HAP-1 (cell line): ENCODE measurements at places on chromosomes 11 and 22.

DNA sequence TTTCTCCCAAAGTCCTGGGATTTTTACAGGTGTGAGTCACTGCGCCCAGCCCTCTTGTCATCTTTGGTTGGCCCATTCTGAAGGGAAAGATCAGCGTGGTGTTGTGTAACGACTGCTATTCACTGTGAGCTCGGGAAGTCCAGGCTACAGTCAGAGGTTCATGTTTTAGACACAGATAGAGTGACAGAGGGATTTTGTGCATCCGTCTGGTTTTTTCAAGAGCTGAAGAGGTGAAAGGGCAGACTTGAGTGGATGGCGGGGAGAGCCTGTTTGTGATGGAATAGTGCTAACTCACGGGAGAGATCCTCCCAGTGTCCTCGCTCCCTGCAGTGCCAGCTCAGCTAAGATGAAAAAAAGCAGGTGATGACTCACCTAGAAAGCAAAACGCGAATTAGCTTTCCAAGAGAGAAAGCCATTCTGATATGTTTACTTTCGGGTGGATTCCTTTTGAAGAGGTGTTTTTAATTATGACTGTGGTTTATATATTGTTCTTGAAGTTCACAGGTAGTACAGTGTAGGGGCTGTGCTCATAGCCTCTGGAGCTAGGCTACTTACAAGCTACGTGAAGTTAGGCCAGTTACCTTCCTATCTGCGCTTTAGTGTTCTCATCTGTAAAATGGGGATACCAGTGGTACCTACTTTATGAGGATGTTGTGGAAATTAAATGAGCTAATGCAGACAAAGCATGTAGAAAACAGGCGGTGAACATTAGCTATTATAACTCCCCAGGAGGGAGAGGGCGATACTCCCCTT is 67.2 kb downstream of the C11orf91 start:
- DNase-seq: no peak

GRCh38 chr11:94149431-94150017 is 20.9 kb downstream of the PANX1 start:
- DNase-seq: no peak

DNA sequence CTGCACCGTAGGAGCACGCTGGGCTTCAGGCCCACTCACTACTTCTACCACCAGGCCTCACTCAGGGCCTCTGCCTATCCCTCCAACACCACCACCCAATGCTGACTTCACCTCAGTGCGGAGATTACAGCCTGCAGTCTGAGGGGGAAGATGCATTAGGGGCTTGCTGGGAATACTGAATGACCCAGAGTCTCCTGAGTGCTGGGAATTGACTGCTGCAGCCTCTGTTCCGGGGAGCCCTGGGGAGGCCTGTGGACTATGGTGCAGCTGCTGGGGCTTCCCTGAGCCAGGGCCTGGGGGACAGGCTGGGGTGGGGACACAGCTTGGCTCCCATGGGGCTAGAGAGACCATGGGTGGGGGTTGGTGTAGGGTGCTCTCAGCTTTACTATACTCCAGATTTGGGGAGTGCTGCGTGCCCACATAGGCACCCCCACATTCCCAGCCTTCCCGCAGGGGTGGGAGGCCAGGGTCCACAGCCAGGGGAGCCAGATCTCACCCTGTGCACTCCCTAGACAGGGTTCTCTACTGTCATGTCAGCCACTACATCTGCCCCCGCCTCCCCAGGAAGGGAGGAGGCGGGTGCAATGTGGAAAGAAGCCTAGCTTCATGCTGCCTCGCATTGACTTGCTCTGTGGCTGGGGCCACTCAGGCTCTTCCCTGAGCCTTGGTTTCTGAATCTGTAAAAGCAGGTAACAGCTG is 44.4 kb downstream of the GDPD5 start:
- DNase-seq: no peak

- DNase-seq: no peak
These were observed 15.6 kb downstream of the ARFGAP3 start for GRCh38 chr22:42841444-42841843.

DNA sequence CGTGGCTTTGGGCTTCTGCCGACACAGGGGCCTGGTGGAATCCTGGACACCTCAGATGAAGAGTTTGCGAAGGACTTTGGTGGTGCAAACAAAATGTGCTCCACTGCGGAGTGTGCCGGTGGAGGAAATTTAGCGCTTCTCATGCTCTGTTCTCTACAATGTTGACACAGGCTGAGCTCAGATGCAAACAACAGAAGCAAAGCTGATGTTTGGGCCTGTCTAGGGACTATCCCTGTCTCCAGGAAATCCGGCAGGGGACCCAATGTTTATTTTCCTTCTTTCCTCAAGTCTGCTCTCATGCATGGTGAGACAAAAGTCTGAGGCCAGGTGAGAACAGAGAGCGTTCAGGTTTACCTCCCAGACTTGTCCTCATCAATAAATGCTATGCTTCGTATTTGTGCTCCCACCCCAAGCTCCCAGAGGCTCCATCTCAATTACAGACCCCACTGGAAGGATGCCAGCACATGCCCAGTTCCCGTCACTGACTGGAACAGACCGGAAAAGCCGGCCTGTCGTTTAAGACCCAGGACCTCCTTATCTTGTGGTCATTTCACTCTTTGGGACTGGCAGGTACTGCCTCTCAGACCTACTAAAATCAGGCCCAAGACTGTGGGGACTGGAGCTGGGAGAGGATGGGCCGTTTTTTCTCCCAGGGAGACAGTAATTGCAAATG is 105.7 kb upstream of the B3GAT1 start:
- DNase-seq: no peak

GRCh38 chr11:106288057-106288456 is 210.6 kb downstream of the AASDHPPT start:
- no peak for DNase-seq

- no peak for DNase-seq
These were observed 6.4 kb downstream of the PPIL2 start for GRCh38 chr22:21672107-21672629.

- no peak for DNase-seq
These were observed 3.9 kb downstream of the MFNG start for GRCh38 chr22:37482244-37482643.

GRCh38 chr11:69167130-69167915 is 11.6 kb downstream of the SMIM38 start:
- DNase-seq: no peak

DNA sequence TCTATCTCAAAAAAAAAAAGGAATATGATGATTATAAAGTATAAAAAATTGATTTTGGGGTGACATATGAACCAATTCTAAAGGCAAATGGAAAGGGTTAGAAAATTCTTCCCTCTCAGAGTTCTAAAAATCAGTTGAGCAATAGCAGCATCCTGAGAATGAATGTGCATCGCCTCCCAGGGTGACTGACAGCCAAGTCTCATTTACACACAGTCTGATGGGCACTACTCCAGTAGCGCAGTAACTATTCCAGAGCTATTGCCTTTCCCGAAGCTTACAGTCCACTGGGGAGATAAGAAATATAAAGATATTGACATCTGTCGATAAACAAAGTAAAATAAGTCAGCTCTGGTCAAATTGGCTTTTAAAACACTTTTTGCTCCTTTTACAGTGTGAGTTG is 32.3 kb upstream of the SORL1 start:
- no peak for DNase-seq

- DNase-seq: no peak
These were observed 9.9 kb upstream of the CELSR1 start for GRCh38 chr22:46547179-46547882.

GRCh38 chr11:101567071-101567470 is 16.7 kb downstream of the TRPC6 start:
- peak; percentile 63 for DNase-seq

GRCh38 chr11:114802878-114803277 is 124.6 kb downstream of the NXPE2 start:
- no peak for DNase-seq

DNA sequence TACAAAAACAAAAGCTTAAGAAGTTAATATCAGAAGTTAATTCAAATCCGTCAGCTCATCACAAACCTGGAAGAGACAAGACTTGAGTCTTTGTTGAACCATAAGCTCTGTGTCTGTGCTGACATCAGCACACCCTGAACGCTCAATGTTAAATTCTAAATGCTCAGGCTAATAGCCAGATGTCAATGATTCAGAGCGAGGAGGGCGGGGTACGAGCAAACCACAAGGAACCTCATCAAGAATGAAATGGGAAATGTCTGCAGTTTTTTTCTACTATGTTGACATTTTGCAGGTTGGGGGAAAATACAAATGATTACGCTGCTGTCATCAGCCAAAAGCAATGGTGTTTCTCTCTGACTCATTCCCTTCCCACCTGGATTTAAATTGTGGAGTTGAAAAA is 1057.2 kb downstream of the NTM start:
- DNase-seq: no peak

DNA sequence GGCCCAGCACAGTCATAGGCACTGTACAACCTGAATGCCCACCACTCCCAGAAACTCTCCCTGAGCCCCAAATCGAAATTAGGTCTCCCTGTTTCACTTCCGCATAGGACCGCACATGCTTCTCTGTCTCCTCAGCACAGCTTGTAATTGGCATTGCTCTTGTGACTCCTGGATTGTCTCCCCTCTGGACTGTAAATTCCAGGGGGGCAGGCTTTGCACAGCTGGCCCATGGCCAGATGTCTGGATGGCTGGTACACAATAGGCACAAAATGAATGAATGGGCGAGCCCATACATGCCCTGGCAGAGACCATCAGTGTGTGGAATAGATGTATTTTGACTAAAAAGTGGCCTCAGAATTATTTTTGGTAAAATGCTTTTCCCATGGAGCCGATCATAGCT is 63.3 kb upstream of the PHF21B start:
- DNase-seq: no peak

DNA sequence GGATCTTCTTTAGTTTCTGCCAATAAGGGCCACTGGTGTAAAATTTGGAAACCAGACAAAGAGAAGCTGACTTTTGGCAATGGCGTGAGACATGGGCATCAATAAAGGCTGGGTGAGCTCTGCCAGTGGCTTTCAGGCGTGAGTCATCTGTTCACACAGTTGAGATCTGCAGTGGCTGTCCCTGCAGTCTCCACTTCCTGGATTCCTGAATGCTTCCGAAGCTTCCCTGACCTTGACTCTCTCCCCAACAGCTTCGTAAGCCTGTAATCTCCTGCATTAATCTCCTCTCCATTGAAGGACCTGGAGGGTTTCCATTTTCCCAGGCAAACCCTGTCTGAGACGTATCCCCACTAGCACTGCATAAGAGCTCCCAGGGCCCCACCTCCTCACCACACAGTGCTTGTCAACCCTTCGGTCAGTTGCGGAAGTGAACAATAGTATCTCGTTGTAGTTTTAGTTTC is 574.7 kb downstream of the TBC1D22A start:
- DNase-seq: no peak

- no peak for DNase-seq
These were observed 67.1 kb downstream of the NAV2 start for GRCh38 chr11:19779740-19780139.

DNA sequence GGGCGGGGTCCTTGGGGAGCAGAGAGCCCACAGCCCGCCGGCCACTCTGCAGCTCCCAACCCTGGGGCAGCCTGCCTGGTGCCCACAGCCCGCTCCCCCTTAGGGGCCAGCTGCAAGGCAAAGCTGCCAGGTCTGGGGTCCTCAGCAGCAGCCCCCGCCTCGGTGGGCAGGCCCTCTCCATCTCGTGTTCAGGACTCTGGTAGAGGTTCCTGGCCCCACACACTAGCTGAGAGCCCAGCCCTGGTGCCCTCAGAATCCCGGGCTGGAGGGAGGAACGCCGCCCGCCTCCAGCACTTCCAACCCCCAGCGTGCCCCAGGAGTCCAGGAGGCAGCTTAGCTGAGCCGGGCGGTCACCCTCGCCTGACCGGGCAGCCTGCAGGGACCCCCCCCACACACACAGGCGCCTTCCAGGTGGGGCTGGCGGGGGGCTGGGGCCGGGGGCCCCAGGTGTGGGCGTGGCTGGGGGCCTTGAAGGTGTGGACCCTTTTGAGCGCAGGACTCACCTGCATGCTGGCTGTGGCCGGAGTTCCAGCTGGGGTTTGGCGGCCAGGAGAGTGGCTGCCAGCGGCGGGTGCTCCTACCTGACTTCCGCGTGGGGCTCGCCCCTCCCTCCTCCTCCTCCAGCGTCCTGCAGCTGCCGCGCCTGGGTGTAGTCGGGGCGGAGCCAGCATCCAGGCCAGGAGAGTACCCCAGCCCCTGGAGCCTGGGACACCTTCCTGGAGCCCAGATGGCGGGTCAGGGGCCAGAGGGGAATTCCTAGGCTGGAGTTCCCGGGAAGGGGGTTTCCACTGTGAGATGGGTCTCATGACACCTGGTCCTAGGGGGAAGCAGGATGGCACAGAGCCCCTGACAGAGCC is at the start of gene ANO9:
Gene ANO9 (minus strand): TSS at position 594 of the 857 bp plus-strand sequence. CDS start 85 bp downstream, at position 509.
- DNase-seq: no peak

- DNase-seq: no peak
These were observed 268.6 kb upstream of the CHORDC1 start for GRCh38 chr11:90491466-90491865.

- no peak for DNase-seq
These were observed 19.3 kb downstream of the FEZ1 start for GRCh38 chr11:125476721-125477120.

GRCh38 chr11:77199137-77199745 is 71.2 kb downstream of the MYO7A start:
- no peak for DNase-seq

DNA sequence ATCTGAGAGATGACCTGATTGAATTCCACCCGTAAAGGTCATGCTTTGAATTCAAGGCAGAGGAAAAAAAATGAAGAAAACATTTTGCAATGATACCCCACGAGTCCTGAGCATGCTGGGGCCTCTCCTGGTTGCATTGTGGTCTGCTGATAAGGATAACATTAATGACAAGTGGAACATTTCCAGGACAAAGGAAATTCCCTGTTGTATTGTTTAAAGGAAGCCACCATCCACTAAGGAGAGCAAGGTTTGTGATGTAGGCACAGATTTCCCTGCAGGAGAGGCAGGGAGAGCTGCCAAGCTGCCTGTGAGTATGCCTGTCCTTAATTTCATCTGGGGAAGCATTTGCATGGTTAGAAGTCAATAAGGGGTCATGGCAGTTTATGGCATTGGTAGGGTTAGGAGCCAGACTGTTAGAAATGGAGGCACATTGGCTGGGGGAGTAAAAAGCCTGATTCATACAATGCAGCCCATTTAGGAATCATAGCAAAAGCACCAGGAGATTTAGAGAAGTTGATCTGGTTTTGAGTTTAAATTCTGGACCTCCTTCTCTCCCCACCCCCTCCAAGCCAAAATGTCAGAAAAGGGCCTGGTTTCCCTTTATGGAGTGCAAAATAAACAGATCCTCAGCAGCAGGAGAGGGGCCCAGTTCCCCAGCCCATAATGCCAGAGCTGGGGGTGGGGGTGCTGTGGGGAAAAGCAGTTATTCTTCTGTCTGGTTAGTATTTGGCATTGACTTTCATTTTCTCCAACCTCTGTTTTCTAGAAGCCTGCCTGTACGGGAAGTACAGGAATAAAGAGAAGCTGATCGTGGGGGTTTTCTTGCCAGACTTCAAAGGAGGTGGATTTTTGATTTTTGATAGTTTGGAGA is 22.1 kb downstream of the FLI1 start:
- DNase-seq: no peak
